ENCODE measurements at places on chromosomes 12 and 14.

GRCh38 chr12:65113621-65114035 is 7.5 kb downstream of the WIF1 start:
- DNase-seq: no peak

DNA sequence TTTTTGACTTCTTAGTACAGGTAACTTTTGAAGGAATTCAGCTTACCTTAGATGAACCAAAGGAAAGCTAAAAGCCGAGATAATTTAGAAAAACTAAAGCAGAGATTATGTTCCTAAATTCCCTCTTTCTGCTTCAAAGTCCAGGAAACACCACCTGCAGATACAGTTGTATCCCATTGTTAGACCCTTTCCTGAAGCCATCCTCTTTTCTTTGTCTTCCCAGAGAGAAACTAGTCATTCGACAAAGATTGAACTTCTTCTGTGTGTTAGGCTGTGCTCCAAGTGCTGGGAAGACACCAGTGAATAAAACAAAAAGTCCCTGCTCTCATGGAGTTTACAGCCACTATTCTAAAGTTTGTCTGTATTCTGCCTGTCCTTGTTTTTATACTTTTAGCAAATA is 29.3 kb downstream of the PPM1A start:
- DNase-seq: no peak

DNA sequence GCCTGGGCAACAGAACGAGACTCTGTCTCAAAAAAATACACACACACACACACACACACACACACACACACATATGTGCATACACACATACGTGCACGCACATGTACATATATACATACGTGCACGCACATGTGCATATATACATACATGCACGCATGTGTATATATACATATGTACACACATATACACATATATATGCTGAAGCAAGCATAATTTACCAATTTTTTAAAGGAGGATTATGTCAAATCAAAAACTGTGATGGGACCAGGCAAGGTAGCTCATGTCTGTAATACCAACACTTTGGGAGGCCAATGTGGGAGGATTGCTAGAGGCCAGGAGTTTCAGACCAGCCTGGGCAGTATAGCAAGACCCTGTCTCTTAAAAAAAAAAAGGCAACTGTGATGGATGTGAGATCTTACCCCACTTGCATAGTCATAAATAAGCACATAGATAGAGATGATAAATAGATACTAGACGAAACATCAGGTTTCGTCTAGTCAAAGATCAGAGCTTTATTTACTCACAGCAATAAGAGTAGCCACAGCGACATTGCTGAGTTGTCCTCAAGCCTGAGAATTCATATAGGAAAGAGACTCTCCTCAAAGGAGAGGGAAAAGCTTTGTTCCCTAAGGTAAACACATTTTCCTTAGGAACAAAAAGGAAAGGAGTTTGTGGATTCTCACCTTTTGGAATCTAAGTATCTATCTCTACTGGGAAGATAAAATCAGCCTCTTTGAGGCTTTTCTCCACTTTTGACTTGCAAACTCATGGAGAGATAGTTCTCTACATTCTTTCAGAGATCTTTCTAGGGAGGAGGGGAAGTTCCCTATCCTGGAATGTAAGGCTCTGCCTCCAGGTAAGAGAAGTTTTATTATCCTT is 74.7 kb upstream of the AMN1 start:
- no peak for DNase-seq

DNA sequence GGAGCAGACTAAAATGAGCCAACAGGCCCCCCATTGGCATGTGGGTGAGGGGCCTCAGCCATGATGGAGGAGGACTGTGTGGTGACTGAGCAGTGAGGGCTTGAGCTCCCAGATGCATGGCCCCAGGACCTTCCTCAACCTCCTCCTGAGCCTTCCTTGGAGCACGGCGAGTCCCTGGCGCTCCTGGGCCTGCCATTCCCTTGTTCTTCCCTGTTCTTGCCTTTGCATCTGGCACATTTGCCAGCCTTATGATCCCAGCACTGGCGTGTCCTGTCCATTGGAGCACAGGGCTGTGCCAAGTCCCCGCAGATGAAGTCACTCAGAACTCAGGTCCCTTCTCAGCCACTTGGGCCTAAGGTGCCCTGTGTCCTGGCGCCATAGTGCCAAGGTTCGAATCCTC is 40.3 kb upstream of the MEG3 start:
- no peak for DNase-seq

DNA sequence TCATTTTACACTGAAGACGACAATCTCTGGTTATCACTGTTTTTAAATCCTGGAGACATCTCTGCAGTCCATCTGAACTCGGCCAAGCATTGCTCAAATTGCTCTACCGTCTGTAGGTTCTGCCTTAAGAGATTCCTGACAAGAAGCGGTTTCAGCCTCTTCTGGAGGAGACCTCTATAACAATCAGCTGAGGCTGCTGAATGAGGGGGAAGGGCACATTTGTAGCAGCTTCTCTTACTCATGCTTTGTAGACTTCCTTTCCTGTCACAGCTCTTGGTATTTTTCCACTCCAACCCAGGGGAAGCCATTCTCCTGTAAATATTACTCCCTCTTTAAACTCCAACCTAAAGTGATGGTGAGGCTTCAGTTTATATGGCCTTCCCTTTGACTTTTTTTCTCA is 3.0 kb downstream of the ARG2 start:
- peak; percentile 54 for DNase-seq

GRCh38 chr12:46214668-46215436 is 54.0 kb downstream of the SLC38A1 start:
- no peak for DNase-seq

GRCh38 chr14:93285044-93285443 is 47.8 kb downstream of the BTBD7 start:
- DNase-seq: no peak

DNA sequence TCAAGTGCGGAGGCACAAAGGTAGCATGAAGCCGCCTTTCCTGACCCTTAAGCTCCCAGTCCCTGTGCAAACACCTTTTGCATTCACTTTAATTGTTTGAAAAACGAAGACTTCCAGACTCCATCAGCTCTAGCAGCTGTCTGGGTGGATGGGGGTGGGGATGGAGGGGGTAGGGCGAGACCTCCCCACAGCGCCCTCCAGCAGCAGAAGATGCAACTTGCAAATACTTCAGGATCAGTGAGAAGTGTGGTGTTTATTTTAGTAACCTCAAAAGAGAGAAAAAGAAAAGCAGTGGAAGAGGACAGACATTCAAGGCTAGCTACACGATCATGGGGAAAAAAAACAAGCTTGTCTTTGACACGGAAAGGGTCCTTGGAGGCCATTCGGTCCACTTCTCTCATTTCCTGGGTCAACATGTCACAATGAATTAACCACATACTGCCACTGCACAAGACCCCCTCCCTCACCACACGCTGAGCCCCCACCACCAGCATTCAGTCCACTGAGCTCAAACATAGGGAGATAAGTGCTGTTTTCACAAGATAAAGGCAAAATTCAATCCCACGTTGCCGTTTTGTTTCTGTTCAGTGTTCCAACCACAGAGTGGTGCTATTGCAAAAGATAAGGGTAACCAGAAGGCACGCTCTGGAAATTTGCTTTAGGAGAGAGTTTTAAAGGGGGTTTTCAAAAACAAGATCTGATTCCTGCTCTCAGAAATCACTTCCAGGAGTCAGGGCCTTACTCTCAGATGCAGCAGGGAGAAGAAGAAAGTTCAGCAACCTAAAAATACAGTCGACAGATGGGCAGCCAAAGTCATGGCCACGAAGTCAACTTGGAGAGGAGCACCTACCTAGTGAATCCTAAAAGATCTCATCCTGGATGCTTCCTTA is 3.3 kb upstream of the NTF3 start:
- DNase-seq: peak; percentile 41

- DNase-seq: no peak
Measured at GRCh38 chr12:125340791-125341190, 275.6 kb downstream of the AACS start.

DNA sequence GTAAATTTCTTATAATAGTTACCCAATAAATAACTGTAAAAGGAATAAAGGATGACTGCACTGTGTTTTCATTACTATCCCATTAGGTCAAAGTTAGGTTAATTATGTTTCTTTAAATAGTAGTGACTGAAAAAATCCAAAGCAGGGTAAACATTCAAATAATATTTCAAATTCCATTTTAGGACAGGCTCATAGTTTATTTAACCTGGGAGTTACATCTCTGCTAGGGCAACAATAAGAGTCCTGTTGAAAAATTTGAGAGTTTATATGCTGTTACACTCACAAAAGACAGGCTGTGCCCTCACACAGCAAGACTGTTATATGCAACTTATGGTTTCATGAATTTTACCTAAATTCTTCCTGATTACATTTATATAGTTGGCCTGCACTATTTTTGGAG is 8.0 kb downstream of the ERP27 start:
- DNase-seq: no peak

GRCh38 chr14:72704502-72704901 is 189.4 kb downstream of the DPF3 start:
- no peak for DNase-seq

DNA sequence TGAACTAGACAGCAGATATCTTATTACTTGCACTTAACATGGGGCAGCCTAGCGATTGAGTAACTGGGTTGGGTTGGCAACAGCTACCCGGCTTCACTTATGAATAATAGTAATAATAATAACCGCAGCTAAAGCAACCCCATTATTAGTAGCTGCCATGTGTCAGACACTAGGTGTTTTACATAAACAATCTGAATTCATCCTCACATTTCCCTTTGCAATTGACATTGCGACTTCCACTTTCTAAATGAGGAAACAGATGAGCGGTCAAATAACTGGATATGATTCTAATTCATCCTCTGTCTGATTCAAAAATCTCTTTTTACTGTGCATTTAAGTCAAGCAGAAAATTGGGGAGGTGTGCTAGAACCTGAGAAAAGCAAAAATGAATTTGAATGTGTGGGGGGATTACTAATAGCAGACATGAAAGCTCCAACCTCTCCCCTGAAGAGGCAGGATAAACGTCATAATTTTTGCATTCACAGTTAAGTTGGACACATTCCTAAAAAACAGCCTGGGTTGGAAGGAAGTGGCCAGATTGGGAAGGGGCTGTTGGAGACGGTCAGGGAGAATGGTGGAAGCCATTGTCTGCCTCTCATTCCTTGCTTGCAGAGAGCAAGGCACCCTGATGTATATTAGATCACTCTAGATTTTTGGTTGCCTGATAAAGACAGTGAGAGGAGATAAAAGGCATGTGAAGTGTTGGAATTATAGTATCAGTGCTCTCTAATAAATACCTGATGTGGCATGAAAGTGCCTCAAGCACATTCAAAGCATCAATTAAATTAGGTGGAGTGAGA is 13.1 kb downstream of the EMP1 start:
- DNase-seq: no peak

- no peak for DNase-seq
Measured at GRCh38 chr12:91492648-91493047, 310.0 kb upstream of the DCN start.

DNA sequence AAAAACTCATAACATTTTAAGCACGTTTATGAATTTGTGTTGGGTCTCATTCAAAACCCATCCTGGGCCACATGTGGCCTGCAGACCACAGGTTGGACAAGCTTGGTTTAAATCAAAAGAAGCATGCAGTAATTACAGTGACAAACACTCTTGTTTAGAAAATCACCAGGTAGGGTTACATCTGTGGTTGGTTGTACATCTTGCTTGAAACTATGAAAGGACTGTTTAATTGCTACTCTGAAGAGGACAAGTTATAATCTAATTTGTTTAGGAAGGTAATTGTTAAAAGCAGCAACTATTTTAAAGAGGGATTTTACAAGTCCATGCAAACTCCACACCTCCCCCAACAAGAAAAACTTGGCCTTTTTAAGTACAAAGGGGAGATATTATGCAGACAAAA is 4.0 kb downstream of the TRIP11 start:
- no peak for DNase-seq

DNA sequence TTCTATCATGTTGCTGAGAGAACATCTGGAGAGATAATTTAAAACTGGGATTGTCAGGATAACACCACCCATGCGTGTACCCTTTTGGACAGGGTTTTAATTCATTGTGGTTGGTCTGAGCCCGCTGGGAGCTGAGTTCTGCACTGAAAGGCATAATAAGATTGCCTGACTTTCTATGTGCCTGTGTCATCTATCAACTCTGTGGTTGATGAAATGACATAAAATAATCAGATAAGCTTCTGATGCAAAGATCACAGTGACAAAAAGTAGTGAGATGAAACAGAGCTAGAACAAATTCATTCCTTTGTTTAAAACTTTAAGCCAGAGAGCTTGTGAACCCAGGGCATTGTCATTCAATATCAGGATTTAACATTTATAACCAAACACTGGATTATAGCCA is 98.7 kb downstream of the BBS10 start:
- no peak for DNase-seq

- DNase-seq: no peak
Measured at GRCh38 chr14:23159532-23159931, 23.9 kb downstream of the SLC7A8 start.

- peak; percentile 28 for DNase-seq
Measured at GRCh38 chr14:93430315-93431035, at the start of gene UNC79. TSS of gene UNC79 (plus strand) at chr14:93430939. CDS start at chr14:93431030, 91 bp downstream.

GRCh38 chr14:91987192-91987591 is 39.7 kb upstream of the FBLN5 start:
- DNase-seq: no peak

GRCh38 chr14:88323523-88324199 is 592 bp upstream of the KCNK10 start:
- DNase-seq: peak; percentile 58

- peak; percentile 52 for DNase-seq
Measured at GRCh38 chr12:2813214-2814185, 1.0 kb downstream of the ITFG2 start.

DNA sequence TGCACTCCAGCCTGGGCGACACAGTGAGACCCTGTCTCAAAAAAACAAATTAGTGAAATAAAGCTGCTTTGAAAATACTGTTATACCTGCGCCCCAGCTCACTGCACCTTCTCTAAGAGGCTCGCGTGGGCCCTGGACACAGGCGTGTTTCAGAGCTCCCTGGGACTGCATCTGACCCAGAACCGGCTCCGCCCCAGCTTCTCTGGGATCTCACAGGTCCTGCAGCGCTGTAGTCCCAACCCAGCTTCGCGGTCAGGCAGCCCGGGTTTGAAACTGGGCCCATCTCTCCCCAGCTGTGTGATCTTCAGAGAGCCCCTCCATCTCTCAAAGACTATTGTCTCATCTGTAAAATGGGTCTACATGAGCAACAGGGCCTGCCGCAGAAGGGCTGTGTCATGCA is 7.5 kb downstream of the RIMBP2 start:
- no peak for DNase-seq

- no peak for DNase-seq
Measured at GRCh38 chr14:47257013-47257412, 418.4 kb downstream of the MDGA2 start.

GRCh38 chr12:13203034-13203922 is 6.8 kb downstream of the EMP1 start:
- peak; percentile 47 for DNase-seq
